ENCODE measurements at places on chromosomes 12 and 14. TPM values are rescaled to one million over a fixed set of nuclear protein-coding genes. Genes with fewer than 3 reads are reported as not detected.

PRKAG1 gene
- total RNA-seq, result 57.3 TPM

PLEKHG7 gene
- not detected for total RNA-seq

LRRIQ1 gene
- 0.15 TPM for total RNA-seq

TNFRSF1A gene
- 108 TPM for total RNA-seq

NEDD1 gene
- 30.3 TPM for total RNA-seq

METTL17 gene
- total RNA-seq, result 39.6 TPM

PPP1R1A gene
- 0.23 TPM for total RNA-seq

DEGS2 gene
- 4.9 TPM for total RNA-seq

AHNAK2 gene
- total RNA-seq, result 223 TPM

C12orf60 gene
- 0.54 TPM for total RNA-seq

SLCO1B3 gene
- 0.85 TPM for total RNA-seq

MANSC4 gene
- not detected for total RNA-seq

LRRK2 gene
- 0.13 TPM for total RNA-seq

SOS2 gene
- total RNA-seq, result 21.2 TPM

AGAP2 gene
- 0.49 TPM for total RNA-seq

RAD51AP1 gene
- total RNA-seq, result 18.1 TPM

OTX2 gene
- not detected for total RNA-seq

CD27 gene
- total RNA-seq, result 0.23 TPM

RNU4-1 gene
- total RNA-seq, result 1,565 TPM

FGF6 gene
- total RNA-seq, result not detected

SERPINA3 gene
- total RNA-seq, result 5.7 TPM

DENR gene
- 68.7 TPM for total RNA-seq

NRL gene
- 1.4 TPM for total RNA-seq

SOCS2 gene
- 33.8 TPM for total RNA-seq
